T47D (cell line): ENCODE measurements at places on chromosomes 7 and 10.

DNA sequence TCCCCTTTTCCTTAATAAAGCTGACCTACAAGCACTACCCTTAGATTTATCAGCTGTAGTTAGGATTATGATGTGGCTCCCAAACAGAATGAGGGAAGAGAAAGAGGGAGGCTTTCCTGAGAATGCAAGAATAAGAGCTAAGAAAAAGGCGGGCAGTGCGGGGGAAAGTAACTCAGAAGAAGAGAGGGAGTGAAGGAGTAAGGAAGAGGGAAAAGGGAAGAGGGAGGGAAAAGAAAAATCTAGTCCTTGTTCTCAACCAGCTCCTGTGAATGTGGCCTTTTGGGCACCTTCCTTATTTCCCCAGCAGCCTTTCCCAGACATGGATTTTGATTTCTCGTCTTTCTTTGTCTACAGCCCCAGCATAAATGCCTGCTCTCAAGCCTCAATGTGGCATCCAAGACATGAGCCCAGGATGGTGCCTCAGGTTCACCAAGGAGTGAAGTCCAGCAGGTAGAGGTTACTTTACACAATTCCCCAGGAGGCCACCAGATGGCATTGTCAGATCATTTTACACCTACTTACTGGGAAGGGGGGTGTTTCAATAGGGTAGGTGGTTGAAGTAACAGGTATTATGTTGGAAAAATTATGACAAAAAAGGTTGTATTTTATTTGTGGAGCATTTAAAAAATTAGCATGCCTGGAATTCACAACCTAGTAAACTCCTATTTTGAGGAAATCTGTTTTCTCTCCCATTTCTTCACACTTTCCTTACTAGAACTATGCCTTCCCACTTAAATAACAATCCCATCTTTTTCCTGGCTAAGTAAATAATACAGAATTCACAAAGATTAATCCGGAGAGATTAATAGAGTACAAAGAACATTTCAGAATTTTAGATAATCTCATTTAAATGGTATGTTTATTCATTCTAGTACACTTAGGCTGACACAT lies 106.5 kb downstream of the HTR7 start:
- DNase-seq, result peak; percentile 77

GRCh38 chr7:8893775-8894174 lies 460.4 kb downstream of the NXPH1 start:
- no peak for DNase-seq

GRCh38 chr10:110859206-110859972 lies 12.3 kb upstream of the PDCD4 start:
- no peak for DNase-seq

- no peak for DNase-seq
Measured at GRCh38 chr10:119368991-119369869, 161.9 kb downstream of the GRK5 start.

- DNase-seq, result no peak
Measured at GRCh38 chr7:128108129-128108528, 76.9 kb upstream of the LRRC4 start.

DNA sequence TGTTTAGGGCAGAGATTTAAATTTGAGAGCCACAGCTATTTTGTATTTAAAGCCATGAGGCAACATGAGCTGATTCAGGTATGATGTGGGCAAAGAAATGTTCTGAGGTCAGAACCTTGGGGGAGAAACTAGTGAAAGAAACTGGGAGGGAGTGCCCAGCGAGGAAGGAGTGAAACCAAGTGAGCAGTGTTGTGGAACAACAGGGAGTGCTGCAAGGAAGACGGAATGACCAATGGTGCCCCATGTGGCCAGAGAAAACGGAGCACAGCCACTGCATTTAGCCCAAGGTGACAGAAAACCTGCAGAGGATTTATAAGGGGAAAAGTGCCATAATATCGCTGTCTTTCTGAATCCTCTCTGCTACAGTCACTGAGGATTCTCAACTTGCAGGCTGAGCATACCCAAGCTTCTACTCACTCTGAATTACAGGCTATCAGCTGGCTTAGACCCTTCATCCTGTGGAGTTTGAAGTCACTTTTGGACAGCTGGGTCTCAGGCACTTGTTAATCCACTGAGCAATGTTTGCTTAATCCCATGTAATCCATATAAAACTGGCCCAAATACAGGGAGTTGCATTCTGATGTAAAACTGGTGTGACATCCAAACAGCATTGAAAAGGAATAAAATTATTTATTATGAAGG lies 777.3 kb downstream of the CCSER2 start:
- peak; percentile 80 for DNase-seq

DNA sequence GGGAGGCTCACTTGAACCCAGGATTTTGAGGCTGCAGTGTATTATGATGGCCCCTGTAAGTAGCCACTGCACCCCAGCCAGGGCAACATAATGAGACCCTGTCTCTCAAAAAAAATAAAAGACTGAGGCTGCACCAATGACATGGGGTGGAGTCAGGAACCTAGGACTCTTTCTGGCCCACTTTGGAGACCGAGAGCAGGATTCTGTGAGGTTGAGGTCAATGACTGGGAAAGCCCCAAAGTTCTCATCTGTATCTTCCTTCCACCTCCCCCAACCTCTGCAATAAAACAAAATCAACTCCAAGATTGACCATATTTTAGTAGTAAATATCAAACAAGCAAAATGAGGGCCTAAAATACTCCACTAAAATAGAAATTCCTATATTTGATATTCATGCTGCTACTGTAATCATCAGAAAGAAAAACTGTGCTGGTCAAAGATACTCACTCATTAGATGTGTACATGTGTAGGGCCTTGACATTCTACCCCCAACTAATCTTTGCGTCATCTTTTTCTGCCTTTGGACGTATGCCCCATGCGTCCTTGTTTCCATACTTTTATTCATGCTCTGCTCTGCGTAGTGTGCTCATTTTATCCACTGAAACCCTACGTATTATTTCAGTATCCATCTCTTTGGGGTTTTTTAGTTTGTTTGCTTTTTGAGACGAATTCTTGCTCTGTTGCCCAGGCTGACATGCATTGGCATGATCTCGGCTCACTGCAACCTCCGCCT lies 23.8 kb downstream of the WBP1L start:
- no peak for DNase-seq
